GF-D8 (cell line): ENCODE measurements at places on chromosomes 2 and 18.

DNA sequence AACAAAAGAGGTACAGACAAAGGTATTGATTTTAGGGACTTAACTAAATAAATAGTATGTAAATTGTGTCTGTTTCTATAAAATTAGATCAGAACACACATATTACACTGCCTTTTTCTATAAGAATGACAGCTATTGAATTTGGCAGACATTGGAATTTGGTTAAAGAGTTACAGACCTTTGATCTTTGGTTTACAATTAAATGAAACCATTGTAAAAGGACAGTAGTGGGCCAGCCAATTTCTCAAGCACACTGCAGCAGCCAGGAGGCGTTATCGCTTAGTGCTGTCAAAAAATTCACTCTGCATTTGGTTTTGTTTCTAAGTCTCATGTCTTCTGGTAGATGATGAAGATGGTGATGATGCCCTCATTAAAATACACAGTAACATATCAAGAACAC lies 175.9 kb downstream of the NR4A2 start:
- DNase-seq, result no peak

GRCh38 chr2:199470361-199470671 lies 12.6 kb upstream of the SATB2 start:
- no peak for DNase-seq

DNA sequence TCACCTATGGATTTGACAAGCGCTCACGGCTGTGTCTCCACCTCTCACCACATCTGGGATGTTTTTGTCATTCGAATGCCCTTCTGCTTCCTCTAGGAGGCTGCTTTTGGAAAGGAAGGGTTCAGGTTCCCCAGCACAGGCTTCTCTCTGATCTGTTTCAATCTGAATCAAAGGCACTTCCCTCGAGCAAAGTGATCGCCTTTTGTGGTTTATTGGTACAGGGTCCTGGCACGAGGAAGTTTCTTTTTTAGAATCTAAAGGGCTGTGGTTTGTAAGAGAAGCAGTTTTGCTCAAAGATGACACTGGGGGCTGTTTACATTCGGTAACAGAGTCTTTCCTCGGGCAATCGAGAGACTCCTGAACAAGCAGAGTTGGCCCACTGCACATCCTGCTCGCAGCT lies 145.0 kb downstream of the DAW1 start:
- no peak for DNase-seq

GRCh38 chr2:190663839-190664238 lies 15.0 kb downstream of the NAB1 start:
- DNase-seq, result no peak

- no peak for DNase-seq
Measured at GRCh38 chr2:182266909-182267308, 159.9 kb downstream of the PDE1A start.

DNA sequence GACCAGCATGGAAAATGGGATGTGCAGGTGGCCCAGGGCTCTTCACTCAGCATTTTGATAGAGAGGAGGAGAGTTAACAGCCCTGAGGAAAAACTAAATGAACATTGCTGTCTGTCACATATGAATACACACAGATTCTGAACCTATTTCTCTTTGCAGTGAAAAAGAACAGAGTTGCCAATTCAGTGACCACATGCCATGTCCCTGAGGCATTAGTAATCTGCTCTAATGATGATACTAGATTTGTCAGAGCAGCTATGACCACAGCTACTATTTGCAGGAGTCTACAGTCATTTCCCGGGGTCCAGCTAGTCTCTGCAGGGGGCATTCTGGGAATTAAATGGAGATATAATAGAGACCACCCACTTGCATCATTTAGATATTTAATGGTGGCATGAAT lies 267.6 kb downstream of the TMX3 start:
- DNase-seq, result no peak
